ENCODE measurements at places on chromosomes 5 and 9. TPM values are rescaled to one million over a fixed set of nuclear protein-coding genes. Genes with fewer than 3 reads are reported as not detected.

GRCh38 chr5:9473624-9474023 lies 72.3 kb downstream of the SEMA5A start:
- DNase-seq = no peak

DNA sequence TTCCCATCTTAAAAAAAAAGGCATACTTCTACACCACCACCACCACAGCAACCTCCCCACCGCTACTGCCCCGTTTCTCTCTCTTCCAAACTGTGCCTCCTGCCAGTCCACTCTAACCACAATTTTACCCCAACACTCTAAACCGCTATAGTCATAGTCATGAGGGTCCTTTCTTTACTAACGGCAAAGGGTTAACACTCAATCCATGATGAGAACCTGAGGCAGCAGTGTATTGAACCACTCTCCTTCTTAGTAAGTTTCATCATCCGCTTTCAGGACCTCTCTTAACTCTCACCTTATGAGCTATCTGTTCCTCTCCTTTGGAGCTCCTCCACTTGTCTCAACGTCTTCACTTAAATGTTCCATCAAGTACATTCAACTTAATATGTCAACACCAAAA lies 34.0 kb downstream of the IDNK start:
- DNase-seq = no peak

DNA sequence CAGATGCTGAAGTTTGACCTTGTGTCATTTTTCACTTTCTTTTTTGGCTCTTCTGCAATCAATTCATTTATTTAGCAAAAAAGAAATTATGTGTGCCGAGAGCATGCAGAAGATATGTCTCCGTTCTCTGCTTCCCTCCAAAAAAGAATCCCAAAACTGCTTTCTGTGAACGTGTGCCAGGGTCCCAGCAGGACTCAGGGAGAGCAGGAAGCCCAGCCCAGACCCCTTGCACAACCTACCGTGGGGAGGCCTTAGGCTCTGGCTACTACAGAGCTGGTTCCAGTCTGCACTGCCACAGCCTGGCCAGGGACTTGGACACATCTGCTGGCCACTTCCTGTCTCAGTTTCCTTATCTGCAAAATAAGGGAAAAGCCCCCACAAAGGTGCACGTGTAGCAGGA lies 2.4 kb downstream of the FGFR4 start:
- DNase-seq = no peak

DNA sequence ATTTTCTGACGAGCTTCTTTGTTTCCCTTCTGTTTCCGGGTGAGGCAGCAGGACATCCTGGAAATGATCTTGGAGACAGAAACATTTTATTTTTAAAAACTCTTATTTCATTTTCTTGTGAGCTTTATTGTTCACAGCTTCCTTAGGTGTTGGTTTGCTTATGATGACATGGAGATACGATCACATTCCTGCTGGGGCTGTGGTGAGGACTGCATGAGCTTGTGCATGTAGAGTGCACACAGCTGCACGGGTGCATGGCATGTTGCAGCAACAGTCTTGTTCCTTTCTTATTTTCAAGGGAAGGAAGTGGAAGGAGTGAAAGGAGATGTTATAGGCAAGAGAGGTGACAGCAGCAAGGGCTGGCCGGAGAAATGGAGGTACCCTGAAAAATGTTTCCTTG lies 1.2 kb downstream of the BTNL8 start:
- DNase-seq = no peak

DNA sequence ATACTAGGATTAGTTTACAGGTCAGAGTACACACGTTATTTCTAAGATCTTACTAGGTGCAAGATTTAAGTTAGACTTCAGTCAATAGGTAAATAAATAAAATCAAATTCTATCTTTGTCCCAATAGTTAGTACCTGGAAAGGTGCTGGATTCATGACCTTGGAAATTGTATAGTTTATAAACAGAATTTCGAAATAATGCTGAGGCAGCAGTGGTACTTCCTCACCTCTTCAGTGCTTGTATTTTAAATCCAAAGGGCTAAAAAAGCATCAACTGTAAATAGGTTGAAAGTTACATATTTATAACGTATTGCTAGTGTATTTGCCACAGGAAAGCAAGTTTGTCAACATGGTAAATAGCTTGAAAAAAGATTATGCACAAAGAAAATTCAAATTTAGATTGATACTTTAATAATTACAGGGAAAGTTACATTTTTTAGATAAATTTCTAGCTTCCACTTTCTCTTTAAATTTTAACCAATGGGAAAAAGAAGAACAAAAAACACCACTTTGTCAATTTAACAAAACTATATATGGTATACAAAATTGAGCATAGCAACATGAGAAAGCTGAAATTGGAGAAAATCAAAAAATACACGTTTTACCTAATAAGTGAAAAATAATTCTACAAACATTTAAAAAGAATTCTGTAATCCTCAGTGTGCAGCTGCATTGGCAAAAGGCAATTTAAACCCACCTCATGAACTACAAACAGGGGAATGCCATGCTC lies 46.5 kb downstream of the NR3C1 start:
- no peak for DNase-seq

DNA sequence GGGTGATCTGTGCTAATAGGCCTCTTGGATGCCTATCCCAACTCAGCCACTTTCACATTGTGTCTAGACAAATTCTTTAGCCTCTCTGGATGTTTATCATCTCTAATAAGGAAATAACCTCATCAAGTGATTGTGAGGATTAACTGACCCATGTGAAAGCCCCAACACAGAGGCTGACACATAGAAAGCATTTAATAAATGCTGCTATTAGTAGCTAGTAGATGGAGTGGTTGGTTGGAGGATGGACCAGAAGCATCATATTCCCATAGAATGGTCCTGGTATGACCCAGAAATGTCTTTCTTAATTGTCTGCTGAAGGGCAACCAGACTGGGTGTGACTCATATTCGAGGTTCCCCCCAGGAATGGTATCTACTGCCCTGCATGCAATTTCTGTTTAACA lies 124.4 kb downstream of the PIK3R1 start:
- DNase-seq = no peak

GTF3C5 gene
- total RNA-seq = 80.4 TPM

PCDHGC4 gene
- not detected for total RNA-seq

KCNIP1 gene
- not detected for total RNA-seq

Measured in activated T-cell treated with anti-CD3 and anti-CD28 coated beads, Interleukin-2, amount 50 U/mL, for 4 hours (primary cell).